ENCODE measurements at places on chromosomes 6 and 20.

- DNase-seq, result no peak
Measured at GRCh38 chr6:132130626-132131298, 179.6 kb upstream of the CCN2 start.

DNA sequence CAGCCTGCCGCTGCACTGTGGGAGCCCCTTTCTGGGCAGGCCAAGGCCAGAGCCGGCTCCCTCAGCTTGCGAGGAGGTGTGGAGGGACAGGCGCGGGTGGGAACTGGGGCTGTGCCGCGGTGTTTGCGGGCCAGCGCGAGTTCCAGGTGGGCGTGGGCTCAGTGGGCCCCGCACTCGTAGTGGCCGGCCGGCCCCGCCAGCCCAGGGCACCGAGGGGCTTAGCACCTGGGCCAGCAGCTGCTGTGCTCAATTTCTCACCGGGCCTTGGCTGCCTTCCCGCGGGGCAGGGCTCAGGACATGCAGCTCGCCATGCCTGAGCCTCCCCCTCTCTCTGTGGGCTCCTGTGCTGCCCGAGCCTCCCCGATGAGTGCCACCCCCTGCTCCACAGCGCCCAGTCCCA lies 388.1 kb downstream of the PHF3 start:
- DNase-seq, result no peak

DNA sequence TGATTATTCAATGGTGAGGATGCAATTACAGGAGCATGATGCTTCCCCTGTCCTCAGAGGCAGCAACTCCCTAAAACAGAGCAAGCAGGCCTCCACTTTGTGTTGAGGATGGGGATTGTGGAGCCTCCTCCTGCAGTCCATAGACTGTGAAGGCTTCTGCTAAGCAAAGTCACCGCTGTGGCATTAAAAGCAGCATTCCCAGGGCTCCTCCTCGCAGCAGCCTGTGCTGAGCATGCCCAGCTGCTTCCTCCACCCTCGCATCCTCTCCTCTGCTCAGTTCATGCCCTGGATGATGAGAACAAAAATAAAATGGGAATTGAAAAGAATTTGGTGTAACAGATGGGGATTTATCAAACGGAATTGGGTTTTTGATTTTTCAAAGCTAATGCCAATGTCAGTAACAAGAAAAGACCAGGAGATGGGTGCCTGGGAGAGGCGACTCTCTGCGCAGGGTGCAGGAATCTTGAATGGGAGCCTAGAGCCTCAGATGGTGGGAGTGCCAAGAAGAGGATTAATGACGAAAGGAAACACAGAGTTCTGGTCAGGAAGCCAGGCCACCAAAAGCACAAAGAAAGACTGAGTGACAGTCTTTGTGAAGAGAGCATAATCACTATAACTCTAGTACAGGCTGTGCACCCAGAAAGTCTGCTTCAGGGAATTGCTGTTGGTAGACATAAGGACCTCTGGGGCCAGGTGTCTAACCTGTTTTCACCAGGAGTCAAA lies 347.6 kb downstream of the TPBG start:
- no peak for DNase-seq

GRCh38 chr6:74733830-74734620 lies 471.8 kb downstream of the COL12A1 start:
- DNase-seq, result no peak

GRCh38 chr20:63857764-63858392 lies 3.4 kb upstream of the ABHD16B start:
- no peak for DNase-seq

GRCh38 chr6:45648262-45648620 lies 270.5 kb upstream of the SUPT3H start:
- no peak for DNase-seq

Measured in T-helper 9 cell (primary cell).